ENCODE measurements at places on chromosomes 16 and 17.
A peak's percentile ranks its signal among the peaks of the same experiment; 100 is the strongest.

DNA sequence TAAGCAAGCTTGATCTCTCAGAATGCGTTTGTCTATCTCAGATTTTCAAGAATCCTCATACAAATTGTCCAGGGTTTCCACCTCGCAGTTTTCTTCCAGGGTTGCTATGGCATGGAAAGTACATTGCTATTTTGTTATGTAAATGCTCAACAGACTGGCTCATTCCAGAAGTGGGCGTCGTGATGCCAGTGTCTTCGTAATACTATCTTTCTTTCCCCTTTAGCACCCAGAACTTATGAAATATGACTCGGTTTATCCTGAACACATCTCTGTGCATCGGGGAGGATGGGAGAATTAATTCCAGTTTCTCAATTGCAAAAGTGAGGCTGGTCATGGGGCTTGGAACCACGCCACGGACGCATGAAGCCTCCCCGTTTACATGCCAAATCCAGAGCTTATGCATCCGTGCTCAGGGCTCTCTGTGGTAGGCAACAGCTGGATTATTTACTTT is 405.0 kb downstream of the WWOX start:
- DNase-seq = no peak

DNA sequence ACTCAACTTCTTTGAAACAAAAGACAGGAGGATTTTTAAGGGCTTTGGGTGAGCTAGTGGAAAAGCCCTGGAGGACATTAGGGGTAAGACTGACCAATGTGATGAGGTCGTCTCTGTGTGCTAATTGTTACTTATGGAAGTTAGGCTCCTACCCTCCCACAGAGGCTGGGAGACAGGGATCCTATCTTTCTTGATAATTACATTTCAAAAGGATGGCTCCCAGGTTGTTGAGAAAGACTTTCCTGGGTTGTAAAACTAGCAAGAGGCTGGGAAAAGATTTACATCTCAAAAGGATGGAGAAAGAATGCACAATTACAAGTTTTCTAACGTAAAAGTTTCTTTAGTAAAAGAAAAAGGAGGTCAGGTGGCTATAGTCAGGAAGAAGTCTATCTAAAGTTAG is 605.8 kb upstream of the GOT2 start:
- DNase-seq = peak; percentile 58

DNA sequence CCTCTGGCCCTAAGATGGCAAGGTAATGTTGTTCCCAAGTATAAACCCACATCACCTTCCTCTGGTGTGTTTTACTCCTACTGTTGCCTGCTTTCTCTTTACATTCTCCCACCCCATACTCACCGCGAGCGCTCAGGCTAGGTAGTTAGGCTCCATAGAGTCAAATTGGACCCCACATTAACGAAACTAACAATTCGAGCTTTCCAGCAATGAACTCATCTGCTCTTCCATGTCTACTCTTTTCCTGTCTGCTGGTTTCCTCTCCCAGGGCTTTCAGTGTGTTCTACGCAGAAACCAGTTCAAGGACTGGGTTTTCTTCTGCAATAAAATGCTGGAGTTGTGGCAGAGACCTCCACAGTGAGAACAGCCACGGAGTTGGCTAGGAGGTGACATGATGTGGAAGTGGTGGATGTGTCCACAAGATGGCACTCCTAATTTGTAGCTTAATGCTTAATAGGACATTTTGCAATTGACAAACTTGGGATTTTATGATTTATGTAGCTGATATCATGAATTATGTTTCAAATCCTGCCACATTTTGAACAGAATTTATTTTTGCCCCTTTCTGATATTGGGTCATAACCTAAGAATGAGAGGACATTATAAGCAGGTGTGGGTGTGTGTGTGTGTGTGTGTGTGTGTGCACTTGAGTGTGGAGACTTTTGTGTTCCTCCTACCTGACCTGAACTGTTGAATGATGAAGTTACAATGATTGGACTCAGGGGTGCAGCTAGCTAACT is 2.2 kb upstream of the UQCRC2 start:
- no peak for DNase-seq

GRCh38 chr17:7959503-7960253 is 27.7 kb downstream of the CNTROB start:
- DNase-seq = no peak

DNA sequence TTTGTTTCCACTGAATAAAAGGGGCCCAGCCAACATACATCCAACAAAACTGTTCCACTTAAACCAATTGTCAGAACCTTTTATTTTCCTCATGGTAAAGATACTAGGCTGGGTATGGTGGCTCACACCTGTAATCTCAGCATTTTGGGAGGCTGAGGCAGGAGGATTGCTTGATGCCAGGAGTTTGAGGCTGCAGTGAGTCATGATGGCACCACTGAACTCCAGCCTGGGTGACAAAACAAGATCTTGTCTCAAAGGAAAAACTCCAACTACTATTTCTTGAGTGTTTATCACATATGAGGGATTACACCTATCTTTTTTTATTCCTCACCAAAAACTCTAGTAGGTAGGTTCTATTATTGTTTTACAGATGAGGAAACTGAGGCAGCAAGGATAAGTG is 4.7 kb upstream of the PSMC5 start:
- DNase-seq = no peak

DNA sequence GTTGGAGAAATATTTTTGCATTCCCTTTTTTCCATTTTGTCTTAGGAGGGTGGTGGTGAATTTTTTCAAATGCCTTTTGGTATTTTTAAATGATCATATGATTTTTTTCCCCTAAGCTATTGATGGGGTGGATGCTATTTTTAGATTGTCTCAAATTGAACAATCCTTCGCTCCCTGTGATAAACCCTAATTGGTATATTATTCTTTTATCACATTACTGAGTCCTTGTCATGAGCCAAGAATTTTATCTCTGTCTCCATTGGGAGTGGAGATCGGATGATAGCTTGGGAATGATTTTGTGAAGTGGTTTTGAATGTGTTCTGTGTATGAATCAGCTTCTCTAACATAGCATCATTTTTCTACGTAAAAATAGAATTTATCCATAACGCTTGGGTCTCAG is 15.4 kb downstream of the NECAB2 start:
- no peak for DNase-seq

DNA sequence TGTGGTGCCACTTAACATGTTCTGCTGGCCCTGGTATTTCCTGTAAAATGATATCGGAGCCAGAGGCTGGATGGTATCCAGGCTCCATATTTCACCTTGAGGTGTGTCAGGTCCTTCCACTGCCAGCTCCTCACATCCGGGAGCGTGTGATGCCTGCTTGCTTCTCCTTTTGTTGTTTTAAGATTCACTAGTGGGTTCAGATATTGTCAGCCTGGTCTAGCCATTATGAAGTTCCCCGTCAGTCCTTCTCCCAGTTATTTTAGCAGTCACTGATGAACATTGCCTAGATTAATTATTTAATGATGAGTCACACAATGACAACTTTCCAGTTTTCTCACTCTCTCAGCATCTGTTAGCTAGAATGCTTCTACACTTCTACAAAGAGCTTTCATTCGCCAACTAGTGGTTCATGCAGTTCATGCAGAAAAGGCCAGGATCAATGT is 11.3 kb downstream of the DNAAF1 start:
- DNase-seq = no peak

DNA sequence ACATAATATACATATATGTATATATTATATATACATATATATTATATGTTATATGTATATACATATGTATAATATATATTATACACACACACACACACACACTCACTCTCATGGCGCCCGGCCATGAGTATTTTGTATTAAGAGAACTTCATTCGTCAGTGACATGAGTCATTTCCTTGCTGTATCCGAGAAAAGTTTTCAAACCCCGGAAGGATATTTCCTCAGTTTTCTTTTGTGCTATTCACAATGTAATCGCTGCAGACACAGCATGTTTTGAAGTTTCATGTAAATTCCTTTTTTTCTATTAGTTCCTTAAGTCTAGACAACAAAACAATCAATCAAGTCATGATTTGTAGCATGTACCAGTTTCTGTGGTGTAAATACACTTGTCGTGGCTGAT is 33.3 kb downstream of the OR1D5 start:
- no peak for DNase-seq

DNA sequence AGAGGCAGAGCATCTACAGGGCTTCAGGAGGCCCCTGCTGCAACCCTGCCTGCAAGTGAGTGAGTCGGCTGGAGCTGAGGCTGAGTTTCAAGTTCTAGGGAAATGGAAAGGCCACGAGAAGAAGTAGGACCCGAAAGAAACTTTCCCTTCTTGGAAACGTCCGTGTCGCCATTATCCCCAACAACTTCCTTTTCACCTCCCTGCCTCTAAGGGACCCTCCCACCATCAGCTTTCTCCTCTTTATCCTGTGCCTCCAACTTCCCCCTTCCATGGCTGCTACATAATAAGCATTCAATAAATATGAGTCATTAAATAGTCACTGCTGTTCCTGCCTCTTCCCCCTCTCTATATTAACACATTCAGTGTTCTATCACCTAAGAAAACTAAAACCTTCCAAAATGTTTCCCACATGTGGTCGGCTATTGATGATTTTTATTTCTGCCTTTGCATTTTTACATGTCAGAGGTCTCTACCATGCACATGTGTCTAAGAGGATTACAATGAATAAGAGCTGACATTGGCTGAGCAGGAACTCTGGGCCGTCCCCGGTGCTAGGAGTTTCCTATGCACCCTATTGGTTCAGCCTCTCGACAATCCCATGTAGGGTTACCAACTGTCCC is 115.9 kb upstream of the TNRC6C start:
- DNase-seq = no peak

DNA sequence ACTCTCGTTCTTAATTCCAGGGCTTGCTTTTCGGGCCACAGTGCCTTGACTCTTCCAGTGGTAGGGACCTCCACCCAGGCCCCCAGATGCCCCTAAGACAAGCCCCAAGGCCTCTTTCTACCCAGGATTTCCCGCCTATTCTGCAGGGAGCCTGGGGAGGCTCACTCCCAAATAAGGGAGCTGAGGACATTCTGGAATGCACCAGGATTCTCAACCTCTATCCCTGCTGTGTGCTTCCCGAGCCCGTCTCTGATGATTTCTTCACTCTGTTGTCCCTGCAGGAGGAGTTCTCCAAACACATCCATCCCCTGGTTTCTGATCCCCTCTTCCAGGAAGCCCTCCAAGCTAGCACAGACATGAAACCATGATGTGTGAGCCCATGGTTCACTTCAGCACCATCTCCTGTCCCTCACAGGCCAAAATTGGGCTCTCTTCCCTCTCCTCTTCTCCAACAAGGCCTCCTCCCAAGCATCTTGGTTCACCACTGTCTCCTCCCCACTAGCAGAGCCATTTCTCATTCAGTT is 255.9 kb downstream of the KATNIP start:
- peak; percentile 13 for DNase-seq

- DNase-seq = no peak
These were observed 10.2 kb upstream of the BCAR1 start for GRCh38 chr16:75261590-75262078.

DNA sequence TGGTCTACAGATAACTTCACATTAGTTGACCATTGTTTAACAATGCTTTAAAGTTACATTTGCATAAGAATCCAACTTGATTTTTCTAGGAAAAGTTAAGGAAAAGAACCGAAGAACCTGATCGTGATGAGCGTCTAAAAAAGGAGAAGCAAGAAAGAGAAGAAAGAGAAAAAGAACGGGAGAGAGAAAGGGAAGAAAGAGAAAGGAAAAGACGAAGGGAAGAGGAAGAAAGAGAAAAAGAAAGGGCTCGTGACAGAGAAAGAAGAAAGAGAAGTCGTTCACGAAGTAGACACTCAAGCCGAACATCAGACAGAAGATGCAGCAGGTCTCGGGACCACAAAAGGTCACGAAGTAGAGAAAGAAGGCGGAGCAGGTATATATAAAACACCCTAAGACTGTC is 21.7 kb downstream of the ANKRD40CL start:
- no peak for DNase-seq

GRCh38 chr17:60311186-60311585 is 80.7 kb downstream of the USP32 start:
- DNase-seq = no peak
